Astrocyte (in vitro differentiated cells and primary cell): ENCODE measurements at places on chromosomes 7 and 10. TPM values are rescaled to one million over a fixed set of nuclear protein-coding genes. Genes with fewer than 3 reads are reported as not detected.

DNA sequence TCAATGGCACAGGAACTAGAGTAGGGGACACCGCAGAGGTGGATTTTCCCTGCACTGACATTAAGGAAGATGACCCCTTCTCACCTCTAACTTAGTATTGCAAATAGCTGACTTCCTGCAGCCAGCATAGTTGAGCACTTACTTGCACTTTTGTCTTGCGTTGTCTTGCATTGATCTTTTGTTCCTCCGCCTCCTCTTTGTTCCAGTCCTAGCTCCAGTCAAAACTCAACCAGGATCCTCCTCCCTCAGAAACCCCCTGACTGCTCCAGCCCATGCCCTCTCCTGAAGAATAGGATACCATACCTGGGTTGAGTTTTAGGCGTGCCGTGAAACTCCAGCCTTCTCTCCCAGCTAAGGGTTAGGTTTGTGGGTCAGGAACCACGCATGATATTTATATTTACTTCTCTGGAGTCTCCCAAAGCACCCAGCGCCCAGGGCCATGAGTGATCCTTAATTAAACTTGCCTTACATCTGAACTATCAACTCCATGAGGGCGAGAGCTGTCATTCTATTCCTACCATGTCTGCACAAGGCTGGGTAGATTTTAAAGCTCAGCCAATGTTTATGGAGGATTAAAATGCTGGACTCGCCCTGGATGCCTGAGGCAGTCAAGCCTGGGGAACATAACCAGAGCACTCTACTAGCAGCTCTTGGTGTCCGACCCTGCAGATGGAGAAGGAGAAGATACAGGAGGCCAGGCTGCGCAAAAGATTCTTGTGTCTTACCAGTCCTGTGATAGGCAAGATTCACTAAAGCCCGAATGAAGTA is 14.1 kb downstream of the ZNF467 start:
- no peak for DNase-seq

DNA sequence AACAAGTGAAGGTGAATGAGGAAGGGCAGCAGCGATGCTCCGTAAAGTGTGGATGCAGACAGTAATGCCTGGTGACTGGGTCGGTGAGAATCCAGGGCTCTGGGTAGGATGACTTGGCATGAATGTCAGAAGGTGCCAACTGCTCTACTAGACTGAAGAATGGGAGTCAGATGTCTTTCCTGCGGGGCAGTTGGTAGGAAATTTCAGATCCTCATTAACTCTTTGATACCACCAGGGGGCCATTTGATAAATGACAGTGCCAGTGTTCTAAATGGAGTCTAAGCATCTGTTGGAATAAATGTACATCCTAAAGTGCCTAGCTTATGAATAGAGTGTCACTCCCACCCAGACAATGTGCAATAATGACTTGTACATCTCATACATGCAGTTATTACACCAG is 462.0 kb downstream of the GRM8 start:
- DNase-seq = no peak

DNA sequence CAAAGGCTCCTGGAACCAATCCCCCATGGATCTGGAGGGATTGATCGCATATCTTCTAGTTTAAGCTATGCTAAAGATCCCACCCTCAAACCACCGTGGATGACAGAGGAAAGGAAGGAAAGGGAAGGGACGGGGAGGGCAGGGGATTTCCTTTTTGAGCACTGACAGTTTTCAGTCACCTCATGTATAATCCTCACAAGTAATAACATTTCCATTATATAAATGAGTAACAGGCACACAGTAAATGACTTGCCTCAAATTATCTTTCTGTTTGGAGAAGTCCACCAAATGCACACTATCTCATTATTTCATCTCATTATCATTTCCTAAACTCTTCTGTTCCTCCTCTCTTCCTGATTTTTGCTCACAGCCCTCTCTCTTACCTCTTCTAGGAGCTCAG is 127.1 kb upstream of the AOAH start:
- no peak for DNase-seq

GRCh38 chr10:72337039-72337629 is 17.6 kb downstream of the DNAJB12 start:
- no peak for DNase-seq

DNA sequence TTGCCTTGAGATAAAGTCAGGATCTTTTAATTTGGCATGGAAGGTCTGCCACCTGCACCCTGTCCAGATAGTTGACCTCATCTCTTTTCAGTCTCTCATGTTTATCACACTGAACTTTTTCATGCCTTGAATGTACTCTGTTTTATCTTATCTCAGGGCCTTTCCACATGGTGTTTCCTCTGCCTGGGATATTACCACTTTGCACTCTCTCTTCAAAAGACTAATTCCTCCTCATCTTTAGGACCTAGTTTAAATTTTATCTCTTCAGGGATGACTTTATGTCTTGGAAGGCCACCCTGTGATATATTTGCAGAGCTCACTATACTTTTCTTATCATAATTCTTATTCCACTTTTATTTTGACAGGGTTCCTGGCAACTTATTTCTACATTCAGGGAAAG is 150.0 kb downstream of the DNAJB9 start:
- DNase-seq = no peak

DNA sequence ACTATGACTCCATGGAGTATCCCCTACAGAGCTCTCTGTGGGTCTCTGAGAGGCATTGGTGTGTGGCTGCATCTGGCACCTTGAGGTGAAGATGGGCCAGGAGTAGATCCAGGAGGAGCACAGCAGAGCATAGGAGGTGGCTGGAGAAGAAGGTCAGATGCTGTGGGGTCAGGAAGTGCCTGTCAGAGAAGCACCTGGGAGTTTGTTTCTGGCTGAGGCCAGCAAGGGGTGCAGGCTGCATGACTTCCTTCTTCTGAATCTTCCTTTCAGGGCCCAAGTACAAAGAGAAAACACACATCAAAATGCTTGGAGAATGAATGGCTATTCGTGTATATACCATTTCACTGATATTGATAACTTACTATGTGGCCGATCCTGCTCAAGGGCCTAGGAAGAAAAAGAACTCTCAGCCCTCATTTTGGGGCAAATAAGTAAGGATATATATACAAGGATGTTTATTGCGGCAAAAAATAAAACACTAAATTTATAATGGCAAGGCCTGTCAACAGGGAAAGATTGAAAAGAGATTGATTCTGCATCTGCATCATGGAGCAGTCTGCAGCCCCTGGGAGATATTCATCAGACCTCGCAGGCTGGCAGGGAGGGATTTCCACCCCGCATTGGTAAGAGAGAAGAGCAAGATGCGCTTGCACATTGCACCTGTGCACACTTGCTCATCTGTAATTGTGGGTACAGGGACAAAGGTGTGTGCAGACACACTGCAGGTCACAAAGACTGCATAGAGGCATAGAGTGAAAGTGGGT is 39.2 kb downstream of the PTPRE start:
- no peak for DNase-seq

GRCh38 chr10:131811630-131812403 is 89.0 kb upstream of the PPP2R2D start:
- no peak for DNase-seq

DNA sequence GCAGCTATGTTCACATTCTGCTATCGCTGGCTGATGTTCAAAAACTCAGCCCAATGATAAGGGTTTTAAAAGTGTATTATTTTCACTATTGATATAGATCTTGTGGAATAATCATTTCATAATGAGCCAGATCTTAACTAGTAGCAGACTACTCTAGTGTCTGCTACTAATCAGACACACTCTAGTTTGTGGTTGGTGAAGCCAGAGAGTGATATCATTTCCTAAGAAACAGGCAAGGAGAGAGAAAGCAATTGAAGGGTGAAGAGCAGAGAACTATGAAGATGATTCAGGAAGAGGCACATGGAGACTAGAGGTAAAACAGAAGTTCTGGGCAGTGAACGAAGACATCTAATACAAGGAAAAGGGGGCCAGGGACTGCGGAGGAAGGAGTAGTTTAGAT is 58.2 kb upstream of the BET1 start:
- peak; percentile 63 for DNase-seq

- DNase-seq = no peak
Observed at GRCh38 chr7:113143486-113144257, 25.3 kb upstream of the SMIM30 start.

GRCh38 chr10:130127364-130128061 is 8.7 kb upstream of the GLRX3 start:
- peak; percentile 59 for DNase-seq

- no peak for DNase-seq
Observed at GRCh38 chr10:116674901-116675423, 54.2 kb downstream of the PNLIPRP2 start.

- DNase-seq = no peak
Observed at GRCh38 chr7:35558841-35559240, 136.1 kb downstream of the HERPUD2 start.

GRCh38 chr10:10917031-10917430 is 100.6 kb upstream of the CELF2 start:
- DNase-seq = no peak

- DNase-seq = no peak
Observed at GRCh38 chr10:52961323-52961722, 188.7 kb upstream of the MBL2 start.

GRCh38 chr7:103418241-103418640 is 27.8 kb downstream of the SLC26A5 start:
- no peak for DNase-seq

DNA sequence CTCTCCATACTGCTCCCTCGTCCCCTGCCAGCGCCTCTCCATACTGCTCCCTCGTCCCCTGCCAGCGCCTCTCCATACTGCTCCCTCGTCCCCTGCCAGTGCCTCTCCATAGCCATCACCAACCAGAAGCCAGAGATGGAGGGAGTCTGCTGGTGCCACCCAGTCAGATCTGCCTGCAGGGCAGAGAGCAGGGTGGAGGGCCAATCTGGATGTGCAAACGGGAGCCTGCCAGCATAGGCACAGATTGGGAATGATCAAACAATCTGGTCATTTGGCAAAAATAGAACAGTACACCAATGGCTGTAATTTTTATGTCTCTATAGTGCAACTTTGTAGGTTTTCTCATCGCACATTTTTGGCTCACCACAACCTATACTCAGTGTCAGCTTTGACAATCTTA is 76.9 kb upstream of the LRRC4 start:
- DNase-seq = no peak

DNA sequence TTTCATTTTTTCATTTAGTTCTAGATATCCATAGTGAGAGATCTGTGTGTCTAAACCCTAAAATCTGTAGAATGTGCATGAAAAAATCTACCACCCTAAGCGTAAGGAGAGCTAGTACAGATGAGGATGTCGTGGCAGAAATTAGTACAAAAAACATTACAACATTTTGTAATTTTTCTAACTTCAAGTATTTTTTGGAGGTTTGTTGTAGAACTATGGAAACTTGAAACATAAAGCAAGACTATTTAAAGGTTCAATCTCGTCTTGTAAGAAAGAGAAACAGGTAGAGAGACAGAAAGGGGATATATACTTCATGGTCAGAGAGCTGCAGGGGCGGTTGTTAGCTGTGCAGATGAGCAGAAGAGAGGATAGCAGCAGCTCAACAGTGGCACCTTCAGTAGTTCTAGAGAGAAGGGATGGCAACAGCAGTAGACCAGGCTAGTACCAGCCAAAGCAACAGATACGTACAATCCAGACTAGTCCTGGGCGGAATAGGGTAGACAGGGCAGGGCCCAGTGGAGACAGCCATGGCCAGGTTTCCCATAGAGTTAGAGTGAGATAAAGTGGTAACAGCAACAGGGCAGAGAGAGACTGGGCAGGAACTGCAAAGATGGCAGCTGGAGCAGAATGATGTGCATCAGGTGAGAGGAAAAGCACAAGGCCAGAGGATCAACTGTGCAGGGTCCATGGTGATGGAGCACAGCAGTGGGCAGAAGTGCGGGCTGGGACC is 145.2 kb downstream of the FRMD4A start:
- DNase-seq = peak; percentile 96

DNA sequence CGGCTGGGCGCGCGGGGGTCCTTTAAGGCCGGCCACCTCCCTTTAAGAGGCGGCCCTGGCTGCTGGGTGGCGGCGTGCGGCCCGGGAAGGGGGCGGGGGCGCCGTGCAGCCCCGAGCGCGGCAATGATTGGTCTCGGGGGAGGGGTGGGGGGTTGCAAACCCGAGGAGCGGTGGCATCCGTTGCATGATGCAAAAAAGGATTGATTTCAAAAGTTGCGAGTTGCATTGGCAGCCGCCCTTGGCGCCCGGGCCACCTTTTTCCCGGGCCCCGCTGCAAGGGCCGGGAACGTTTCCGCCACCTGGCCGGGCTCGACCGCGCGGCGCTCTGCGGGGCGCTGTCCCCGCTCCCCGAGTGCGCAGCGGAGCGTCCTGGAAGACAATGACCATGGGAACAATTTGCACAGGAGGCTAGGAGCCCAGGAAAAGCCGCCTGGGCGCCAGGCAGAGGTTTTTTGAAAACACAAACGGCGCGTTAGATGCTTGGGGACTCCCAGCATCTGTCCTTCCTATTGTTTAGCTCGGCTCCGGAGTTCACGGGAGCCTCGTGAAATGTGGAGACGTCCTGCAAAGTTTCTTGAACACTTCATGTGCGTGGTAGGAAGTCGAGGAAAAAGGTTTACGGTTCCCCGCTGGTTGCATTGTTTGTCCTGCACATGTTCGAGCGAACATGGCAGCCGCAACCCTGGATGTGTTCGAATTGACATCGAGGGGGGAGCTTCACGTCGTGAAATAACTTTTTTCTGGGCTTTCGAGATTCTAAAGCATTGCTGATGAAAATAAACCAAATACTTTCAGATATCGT is at the start of gene SEPHS1:
Gene SEPHS1, minus strand, starts transcription at position 78 of the 802 bp plus-strand sequence. CDS start 3,343 bp downstream, outside the sequence.
- peak; percentile 52 for DNase-seq

DNA sequence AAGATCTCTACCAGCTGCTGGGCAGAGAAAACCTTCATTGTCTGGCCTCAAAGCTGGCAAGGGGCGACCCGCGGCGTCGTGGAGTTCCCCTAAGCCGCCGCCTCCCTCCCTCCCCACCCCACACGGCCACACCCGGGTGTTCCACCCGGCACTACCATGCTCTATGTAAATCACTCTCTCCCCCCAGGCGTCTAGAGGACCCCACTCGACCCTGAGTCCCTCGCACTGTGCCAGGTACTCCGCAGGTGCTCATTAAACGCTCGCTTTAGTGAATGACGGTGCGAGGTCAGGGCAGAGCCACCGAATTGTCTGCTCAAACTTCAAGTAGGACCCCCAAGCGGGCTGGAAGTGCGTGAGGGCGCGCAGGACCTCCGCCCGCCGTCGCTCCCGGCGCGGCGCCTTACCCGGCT is 628 bp downstream of the PARP12 start:
- no peak for DNase-seq

GRCh38 chr7:149728491-149729375 is 44.7 kb downstream of the ZNF467 start:
- DNase-seq = no peak

- no peak for DNase-seq
Observed at GRCh38 chr10:127354992-127355391, 158.6 kb upstream of the INSYN2A start.

Gene HBP1
- 46.2 and 49.9 TPM in 2 replicates for total RNA-seq

Gene ZCCHC24
- 21.4 and 26.2 TPM in 2 replicates for total RNA-seq

Gene AHCYL2
- total RNA-seq = 13.3 and 14.7 TPM in 2 replicates

Gene PSD
- total RNA-seq = 8.8 and 11.7 TPM in 2 replicates

Gene GDF2
- total RNA-seq = not detected in 2 replicates

Gene EGFR
- total RNA-seq = 22.0 and 27.3 TPM in 2 replicates

Gene FEZF1
- 0.29 and 0.61 TPM in 2 replicates for total RNA-seq

Gene TRPV5
- not detected in 2 replicates for total RNA-seq

Gene ABCB1
- total RNA-seq = 0.79 and 1.8 TPM in 2 replicates

Gene ST8SIA6
- 0.12 TPM in 1 of 2 replicates, not detected in the other for total RNA-seq
